ENCODE measurements at places on chromosomes 12 and 14.

DNA sequence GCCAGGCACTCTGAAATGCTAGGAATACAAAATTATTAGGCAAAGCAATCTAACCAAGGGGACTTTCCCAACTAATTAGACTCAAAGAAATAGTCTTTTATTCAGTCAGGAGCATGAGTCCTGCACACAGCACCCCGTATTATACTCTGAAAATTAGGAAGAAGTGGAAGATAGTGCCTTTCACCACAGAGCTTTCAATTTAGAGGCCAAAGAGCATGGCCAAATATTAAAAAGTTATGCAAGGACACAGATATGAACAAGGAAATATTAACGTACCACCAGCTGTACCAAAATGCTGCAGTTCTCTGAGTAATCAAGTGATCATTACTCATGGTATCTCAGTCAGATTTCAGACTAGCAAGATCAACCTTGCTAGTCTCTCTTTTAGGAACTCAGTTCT, 22.6 kb upstream of the MDM2 start:
- DNase-seq = no peak

DNA sequence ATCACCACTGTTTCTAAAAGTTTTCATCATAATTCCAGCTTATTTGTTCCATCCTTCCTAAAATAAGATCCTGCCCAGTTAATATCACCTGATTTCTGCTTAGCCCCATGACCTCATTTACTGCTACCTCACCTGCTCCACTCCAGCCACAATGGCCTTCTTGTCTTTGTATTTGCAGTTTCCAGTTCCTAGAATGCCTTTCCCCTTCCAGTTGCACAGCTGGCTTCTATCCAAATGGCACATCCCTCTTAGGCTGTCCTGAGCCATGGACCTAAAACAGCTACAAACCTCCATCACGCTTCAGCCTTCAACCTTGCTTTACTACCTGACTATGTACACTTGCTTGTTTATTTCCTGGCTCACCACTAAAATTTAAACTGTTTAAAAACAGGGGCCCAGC, 6.5 kb upstream of the LGMN start:
- no peak for DNase-seq

GRCh38 chr14:31926123-31926522, 151.0 kb upstream of the ARHGAP5 start:
- no peak for DNase-seq

DNA sequence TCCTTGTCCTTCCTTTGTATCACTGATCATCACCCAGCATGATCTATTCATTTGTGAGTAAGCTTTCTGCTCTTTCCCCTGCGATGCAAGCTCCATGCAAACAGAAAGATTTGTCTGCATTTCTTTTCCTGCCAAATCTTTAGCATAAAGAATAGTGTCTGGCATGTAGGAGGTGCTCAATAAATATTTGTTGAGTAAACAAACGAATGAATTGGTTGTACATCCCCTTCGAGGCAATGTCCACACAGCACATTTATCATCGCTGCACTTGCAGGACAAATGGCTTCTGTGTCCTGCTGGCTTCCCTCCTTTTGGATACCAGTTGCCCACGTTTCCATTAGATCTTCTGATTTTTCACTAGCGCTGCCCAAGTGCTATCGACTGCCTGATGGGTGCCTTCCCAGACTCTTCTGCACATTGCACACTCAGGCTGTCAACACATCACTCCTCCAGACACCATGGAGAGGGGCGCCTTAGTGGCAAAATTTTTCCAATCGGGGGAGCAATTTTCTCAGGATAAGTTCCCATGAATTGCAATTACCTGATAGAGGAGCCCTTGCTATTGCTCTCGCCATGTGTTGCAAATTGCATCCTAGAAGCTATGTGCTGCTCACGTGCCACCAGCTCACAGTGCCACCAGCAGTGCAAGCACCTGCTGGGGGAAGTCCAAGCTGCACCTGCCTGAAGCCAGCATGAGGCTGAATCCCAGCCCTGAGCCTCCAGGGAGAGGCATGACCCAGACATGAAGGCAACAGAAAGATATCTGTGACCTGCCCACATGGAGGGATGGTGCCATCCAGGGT, 206.6 kb downstream of the KIF26A start:
- DNase-seq = no peak

DNA sequence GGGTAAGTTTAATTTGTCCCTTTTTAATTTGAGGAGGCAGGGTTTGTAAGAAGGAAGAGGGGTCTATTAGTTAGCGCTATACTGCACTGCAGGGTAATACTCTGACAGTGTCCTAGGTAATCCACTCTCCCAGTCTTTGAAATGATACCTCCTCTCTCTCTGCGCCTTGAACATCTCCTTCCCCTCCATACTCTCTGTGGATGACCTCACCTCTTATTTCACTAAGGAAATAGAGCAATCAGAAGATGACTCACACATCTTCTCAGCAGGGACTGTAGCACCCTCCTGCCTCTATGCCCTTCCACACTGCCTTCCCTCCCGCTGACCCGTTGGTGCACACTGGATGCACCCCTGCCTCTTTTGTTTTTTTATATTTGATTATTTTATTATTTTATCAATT, 94.2 kb downstream of the GRIP1 start:
- DNase-seq = no peak

- DNase-seq = no peak
These were observed 193.9 kb downstream of the GPHN start for GRCh38 chr14:66701813-66702212.

DNA sequence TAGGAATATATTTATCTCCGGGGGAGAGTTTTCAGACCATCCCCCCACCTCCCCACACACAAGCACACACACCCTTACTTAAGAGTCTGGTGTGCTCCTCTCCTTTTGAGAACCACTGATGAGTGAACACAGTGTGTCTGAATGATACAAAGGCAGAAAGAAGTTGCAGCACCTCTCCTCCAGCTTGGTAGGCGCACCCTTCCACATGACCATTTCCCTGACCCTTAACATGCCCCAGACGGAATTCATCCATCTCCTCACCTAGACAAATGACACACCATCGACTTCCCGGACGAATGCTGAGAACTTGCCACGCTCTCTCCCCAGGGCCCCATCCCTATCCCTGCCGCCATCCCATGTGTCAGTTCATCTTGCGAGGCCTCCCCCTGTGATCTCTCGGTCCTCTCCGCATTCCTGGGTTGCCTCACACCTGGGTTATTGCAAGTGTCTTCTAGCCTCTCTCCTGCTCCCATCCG, 3.9 kb downstream of the TNFRSF1A start:
- DNase-seq = no peak

DNA sequence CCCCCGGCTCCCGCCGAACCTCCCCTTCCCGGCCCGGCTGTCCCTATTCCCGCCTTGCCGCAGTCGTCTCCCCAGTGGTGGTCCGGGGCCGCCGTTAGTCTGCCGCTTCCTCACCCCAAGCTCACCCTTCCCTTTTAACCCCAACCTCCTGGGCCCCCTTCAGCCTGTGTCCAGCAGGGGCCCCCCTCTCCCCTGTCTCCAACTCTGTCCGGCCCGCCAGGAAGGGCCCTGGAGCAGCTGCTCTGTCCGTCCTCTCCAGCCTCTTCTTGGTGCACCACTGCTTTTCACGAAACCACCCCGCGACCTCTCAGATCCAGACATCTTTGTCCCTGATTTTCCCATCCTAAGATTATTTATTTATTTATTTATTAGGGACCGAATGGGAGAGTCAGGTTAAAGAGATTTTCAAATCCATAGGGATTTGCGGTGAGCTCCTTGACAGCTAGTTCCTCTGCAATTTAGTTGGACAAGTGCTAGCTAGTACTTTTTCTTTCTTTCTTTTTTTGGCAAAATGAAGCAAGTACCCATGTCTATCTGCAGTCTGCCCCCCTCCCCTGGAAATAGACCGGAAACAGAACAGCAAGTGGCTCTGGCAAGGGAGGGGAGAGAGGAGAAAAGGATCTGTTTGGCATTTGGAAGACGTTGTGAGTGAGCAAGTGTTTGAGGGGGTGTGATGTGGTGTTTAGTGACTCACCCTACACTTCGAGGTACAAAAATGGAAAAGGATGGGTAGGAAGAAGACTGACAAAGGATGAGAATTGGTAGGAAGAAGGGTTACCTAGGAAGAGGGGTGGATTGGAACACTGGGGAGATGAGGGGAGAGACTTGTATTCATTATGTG, 632 bp downstream of the UBR7 start:
- no peak for DNase-seq

DNA sequence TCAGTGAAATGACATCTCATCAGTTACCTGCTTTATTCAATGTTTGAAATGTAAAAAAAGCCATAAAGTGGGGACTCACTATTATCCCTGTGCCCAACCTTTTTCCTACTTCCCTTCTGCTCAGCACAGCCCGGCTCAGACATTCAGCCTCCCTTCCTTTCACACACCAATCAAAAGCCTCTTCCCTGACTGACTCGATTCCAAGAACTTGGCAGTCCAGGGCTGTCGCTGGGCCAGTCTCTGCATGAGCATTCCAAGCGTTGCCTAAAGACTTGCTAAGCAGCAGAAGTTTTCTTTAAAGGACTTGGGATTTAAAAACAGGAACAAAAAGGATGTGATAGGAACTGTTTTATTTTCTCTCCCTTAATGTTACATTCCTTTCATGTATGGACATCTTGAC, 22.7 kb downstream of the ITPR2 start:
- no peak for DNase-seq

- DNase-seq = no peak
These were observed 12.9 kb upstream of the ASPG start for GRCh38 chr14:104072586-104072985.

- no peak for DNase-seq
These were observed 53.6 kb downstream of the SUSD6 start for GRCh38 chr14:69664865-69665526.

DNA sequence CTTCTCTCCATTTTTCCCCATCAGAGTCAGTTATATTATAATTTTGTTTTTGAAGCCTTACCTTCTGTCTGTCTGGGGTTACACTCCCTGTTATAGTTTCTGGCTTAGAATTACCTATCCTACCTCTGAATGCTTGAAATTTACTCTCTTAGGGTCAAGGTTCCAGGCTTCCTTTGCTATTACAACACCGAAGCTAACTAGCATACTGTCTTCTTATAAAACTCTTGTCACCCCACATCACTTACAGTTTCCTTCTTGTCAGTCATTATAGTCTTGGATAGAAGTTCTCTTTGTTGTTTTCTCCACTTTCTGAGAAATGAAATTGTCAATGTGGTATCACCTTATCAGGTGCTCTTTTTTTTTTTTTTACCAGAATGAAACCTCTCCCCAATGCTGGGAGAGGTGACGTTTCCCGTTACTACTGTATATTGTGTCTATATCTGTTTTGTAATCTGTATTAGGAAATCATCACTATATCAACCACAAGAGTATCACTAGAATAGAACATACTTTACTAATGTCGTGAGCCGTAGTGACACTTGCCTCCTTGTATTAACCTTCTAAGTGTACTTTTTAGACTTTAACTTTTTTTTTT, 69.2 kb upstream of the PSMA6 start:
- no peak for DNase-seq

- DNase-seq = no peak
These were observed 2.5 kb upstream of the UTP20 start for GRCh38 chr12:101277443-101277842.

DNA sequence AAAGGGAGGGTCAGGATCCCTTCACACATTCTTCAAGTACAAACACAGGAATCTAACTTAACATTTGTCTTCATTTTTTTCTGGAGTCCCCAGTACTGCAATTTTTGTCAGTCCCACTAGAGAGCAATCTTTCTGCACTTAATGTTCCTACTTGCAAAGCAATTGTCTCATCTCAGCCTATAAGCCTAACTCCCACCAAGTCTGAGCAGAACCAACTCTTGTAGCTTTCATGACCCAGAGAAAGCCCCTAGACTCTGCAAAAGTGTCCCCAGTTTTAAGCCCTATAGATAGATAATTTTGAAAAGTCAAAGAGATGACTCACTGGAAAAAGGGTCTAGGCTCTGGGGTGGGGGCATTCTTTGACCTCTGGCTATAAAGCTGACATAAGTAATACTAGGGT, 1.8 kb upstream of the ZBTB39 start:
- no peak for DNase-seq

DNA sequence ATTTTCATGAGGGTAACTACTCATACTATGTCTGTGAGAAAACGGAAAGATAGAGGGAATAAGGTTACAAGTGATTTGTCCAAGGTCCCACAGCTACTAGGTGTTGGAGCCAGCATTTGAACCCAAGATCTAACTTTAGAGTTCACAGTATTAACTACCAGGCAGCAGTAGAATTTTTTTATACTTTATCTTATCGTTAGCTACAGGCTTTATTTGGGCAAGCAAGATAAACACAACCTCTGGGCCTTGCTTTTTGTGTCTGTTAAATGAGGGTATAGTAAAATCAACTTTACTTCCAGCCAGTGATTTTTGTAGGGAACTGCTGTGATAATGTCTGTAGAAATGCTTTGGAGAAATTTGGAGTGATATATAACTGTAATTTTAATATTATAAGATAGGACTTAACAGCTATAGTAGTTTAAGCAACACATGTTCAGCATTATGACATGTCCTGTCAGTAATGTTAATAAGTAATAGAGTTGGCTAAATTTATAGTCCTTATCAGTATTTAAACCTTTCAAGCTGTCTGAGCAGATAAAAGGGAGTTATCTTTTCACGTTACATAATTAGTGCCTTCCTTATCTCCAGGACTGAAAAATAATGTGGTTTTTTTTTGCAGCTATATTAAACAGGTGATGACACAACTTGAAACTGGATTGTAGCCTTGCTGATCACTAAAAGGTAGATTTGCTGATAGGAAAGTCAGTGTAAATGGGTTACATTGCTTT, 12.8 kb downstream of the LEMD3 start:
- no peak for DNase-seq

DNA sequence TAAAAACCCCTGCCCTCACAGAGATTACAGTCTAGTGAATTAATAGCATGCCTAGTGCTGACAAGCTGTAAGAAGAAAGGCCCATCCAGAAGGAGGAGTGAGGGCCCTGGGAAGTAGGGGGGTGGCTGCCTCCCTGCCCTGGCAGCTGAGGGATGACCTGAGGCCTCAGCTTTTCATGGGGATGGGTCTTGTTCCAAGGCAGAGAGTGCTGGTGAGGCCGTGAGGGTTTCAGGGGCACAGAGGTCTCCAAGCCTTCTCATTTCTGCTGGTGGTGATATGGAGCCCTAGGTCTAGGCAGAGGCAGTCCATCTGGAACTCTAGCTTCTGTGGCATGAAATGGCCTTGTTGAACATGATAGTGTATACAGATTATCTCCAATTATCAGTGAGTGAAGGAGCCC, 114.4 kb downstream of the ZFP36L1 start:
- no peak for DNase-seq
